T-helper 1 cell (primary cell): ENCODE measurements at places on chromosomes 3 and 15.

- no peak for DNase-seq
Measured at GRCh38 chr3:171453180-171453886, 6.9 kb downstream of the TNIK start.

GRCh38 chr3:42507761-42508335 lies 5.4 kb downstream of the VIPR1 start:
- DNase-seq: no peak

DNA sequence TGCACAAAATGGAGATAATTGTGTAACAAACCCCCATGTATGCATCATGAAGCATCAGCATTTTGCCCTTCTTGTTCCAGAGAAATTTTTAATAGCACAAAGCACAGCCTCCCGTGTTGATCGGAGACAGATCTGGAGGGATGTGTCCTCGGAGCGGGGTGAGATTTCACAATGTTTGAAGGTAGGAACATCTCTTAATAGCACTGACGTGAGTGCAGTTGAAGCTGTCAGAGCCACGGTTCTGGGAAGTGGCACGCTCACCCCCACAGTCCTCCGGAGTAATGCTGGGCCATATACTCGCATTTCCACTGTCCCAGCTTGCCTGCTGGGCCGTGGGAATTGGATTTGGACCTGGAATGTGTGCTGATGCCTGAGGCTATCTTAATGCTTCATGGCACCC lies 24.1 kb downstream of the ARPP21 start:
- DNase-seq: no peak

- no peak for DNase-seq
Measured at GRCh38 chr15:87135109-87135508, 1055.4 kb downstream of the AGBL1 start.

DNA sequence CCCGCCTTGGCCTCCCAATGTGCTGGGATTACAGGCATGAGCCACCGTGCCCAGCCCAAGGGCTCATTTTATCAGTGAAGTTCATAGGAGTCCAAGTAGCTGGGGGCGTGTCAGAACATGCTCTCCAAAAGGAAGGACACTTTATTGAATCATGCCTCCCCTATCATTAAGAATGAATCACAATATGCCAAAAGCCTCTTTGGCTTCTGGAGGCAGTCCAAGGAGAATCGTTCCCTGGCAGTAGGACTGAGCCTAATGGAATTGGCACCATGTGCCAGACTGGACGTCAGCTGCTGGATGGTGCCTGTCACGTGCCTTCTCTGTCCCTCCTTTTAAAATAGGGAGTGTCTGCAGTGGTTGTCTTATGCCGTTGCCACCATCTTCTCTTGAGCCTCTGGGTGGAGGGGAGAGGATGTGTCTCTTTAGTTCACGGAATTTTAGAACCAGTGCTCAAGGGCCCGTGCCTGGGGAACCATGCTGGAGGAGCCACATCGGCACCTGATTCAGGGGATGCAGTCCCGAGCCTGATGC lies 234.7 kb upstream of the LYSMD4 start:
- DNase-seq: no peak

DNA sequence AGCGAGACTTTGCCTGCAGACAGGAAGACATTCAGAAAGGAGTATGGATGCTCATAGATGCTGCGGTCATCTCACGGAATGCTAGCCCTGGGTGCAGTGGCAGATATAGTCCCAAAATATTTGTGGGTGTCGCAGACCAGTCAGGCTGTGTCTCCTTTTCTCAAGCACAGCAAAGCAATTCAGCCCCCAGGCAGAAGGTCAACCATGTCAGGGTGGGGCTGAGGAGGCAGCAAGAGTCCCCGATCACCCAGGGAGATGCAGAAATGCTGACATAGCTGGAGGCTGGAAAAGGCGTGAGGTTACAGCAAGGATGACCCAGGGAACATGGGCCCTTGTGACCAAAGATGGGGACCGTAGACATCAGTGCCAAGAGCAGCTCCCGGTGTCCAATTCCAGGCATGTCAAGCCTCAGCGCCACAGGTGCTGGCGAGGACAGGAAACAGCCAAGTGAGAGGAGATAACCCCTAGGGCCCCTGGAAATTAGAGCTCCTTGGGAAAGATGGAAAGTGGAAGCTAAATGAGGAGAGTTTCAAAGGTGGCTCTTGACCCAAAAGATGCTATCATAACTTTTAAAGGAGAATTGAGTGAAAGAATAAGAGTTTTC lies 81.2 kb upstream of the ABHD17C start:
- no peak for DNase-seq

- DNase-seq: no peak
Measured at GRCh38 chr15:42670451-42670850, 66.5 kb downstream of the CDAN1 start.

DNA sequence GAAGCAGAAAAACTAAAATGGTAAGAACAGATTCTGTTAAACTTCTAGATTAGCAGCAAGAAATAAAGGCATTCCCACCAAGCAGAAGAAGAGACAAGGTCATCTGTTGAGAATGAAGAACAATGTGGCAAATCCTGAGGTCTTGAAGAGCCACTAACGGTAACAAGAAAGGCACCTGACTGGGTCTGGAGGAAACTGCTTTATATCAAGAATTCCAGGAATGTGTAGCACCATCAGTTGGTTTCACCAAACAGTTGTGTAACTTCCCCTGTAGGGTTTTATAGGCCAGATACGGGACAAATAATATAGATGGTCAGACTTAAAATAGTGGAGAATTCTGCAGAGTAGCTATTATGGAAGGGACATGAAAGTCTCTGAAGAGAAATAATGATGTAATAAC lies 57.3 kb downstream of the ACAP2 start:
- no peak for DNase-seq

DNA sequence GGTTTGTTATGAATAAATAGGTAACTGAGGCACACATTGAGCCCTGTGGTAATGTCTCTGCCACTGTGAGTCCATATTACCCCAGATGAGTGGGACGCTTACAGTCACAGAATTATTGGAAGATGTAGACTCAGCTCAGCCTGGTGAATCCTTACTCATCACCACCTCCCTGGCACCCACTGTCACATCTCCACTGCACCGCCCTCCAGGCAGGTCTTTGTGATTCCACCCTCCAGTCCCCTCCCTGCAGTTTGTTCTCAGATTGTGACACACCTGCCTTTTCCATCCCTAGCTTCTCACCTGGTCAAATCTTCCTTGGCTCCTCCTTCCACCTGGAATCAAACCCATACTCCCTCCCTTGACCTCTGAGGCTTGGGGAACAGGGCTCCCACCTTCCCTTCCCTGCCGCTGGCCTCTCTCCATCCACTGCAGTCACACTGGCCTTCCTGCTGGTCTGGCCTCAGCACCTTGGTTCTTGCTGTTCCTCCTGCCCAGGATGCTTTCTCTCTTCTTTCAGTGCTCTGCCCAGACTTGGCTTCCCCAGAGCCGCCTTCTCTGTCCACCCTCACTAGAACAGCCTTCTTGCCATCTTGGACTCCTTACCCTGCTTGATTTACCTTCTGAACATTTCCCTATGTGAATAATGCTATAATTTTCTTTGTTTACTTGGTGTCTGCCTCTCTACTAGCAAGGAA lies 9.4 kb downstream of the SLC6A20 start:
- DNase-seq: no peak

GRCh38 chr3:125140011-125140817 lies 72.3 kb downstream of the SLC12A8 start:
- DNase-seq: no peak

DNA sequence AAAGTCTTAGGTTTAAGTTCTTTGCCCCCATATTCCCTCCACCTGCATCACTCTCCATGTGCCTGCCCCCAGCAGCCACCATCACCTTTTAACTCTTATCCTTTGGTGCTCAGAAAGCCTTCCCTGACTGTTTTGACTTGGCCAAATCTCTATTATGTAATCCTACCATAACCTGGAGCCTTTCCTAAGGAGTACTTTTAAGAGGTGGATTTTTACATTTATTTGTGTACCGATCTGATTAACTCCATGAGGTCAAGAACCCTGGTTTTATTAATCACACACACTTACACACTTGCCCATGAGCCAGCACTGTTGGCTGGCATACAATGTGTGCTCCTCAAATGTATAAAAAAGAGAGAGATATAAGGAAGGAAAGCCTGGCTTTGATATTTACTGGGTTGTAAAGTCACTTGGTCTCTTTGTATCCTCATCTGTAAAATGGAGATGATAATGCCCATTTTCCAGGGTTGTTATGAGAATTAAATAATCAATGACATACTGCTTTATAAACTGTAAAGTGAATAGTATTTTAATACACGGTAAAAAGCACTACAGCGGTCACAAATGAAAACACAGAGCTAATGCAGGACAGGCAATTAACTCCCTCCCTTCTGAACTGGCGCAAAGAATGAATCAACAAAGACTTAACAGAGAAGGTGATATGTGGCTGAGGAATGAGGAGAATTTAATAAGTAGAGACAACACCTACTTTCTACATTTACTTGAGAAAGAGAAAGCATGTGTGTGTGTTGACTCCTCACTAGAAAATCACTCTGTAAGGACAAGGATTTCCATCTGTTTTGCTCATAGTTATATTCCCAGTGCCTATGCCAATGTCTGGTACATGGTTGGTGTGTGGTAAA lies 45.4 kb downstream of the ATP13A4 start:
- no peak for DNase-seq

- DNase-seq: peak; percentile 56
Measured at GRCh38 chr3:38521391-38521987, 25.3 kb downstream of the EXOG start.

- DNase-seq: no peak
Measured at GRCh38 chr15:78044407-78045155, 32.9 kb downstream of the TBC1D2B start.

- DNase-seq: peak; percentile 66
Measured at GRCh38 chr3:37974121-37975083, 16.2 kb upstream of the VILL start.

DNA sequence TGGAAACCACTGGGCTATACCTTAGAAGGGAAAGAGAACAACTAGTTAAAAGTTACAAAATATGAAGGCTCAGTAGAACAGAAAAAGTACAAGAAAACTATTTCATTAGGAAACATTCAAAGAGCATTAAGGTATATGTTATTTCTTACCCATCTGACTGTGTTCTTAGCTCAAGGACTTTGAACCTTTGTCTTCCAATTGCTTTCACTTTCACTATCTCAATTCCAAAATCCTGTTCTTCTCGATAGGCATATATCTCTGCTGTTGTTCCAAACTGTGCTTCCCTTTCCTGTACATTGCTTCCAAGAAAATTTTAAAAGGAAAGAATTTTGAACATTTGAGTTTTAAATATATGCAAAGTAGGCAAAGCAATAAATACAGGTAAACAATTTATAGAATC lies 6.9 kb downstream of the CRBN start:
- DNase-seq: no peak
